ENCODE measurements at places on chromosomes 1 and 21. TPM values are rescaled to one million over a fixed set of nuclear protein-coding genes. Genes with fewer than 3 reads are reported as not detected.
A peak's percentile ranks its signal among the peaks of the same experiment; 100 is the strongest.

- peaks cover 4% of the 10 kb centered on the region for H3K4me1 ChIP-seq
- no peak overlapping the region for H3K4me3 ChIP-seq
- no peak for DNase-seq
These were observed 66.5 kb downstream of the PEX14 start for GRCh38 chr1:10541286-10541685.

DNA sequence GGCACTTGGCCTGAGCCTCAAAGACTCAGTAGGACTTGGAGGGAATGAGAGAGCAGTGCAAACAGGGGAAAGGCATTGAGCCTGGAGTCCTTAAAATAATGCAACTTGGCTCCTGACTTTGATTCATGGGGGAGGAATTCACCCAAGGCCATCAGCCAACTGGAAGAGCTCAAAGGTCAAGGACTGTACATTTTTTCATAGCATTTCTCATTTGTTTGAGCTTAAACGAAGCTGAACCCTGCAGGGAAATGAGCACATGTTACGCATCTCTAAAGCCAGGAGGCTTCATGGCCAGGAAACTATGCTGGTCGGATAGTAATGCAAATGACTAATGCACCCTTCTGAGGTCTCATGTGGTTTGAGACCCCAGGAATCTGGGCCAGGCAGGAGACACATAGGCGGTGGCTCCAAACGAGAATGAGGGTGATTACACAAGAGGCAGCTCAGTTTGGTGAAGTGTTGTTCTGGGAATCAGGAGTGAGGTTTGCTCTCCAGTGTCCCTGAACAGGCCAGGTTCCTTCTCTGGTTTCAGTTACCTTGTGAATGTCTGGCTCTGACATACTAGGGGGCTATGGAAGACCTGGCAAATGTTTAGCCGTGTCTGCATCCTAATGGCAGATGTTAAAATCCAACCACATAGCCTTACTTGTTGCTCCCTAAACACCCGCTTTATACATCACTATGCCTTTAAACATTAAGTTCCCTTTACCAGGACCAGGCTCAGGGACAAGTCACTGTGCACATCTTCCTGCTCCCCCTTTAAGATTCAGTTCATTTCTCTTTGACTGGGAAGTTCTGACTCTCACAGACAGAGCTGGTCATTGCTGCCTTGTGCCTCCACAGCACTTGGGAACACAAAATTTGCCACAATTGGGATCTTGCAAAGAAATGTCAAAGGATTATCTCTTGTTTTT lies 503.9 kb upstream of the USP24 start:
- no peaks in the 10 kb centered on the region for H3K36me3 ChIP-seq
- H3K27ac ChIP-seq: no peak overlapping the region
- no peaks in the 10 kb centered on the region for H3K4me1 ChIP-seq
- DNase-seq: no peak

GRCh38 chr1:226798427-226799411 lies 59.6 kb upstream of the ITPKB start:
- no peaks in the 10 kb centered on the region for H3K27me3 ChIP-seq
- H3K4me1 ChIP-seq: peaks cover 22% of the 10 kb centered on the region
- peaks cover 3% of the 10 kb centered on the region for H3K36me3 ChIP-seq
- peak overlapping the region; percentile 89 for H3K27ac ChIP-seq
- peak; percentile 53 for DNase-seq
- no peak overlapping the region for H3K4me3 ChIP-seq

CSF3R gene
- 1.7 TPM for total RNA-seq

DCLRE1B gene
- total RNA-seq: 6.1 TPM

CFAP74 gene
- not detected for total RNA-seq

Data from T-cell (primary cell).